ENCODE measurements at places on chromosomes 2 and 18.

DNA sequence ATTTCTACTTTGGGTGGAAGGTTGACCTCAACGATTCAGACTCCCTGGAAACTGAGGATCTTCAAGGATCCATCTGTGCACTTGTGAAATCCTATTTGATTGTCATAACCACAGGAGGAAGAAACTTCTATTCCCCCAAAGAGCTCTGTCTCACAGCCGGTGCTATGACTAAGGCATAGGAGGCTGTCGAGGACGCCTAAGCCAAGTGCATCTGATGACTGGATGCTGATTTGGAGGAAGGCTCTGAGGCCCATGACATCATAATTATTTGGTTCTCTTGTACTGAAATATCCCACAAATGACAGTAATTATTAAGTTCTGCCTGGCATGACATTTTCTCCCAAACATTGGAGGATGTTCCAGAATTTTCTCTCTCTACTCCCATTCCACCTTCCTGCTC lies 13.8 kb upstream of the KCNF1 start:
- DNase-seq = no peak

GRCh38 chr18:2891526-2892431 lies 45.0 kb downstream of the EMILIN2 start:
- DNase-seq = no peak

GRCh38 chr2:72605836-72606442 lies 219.9 kb downstream of the EXOC6B start:
- no peak for DNase-seq

- DNase-seq = no peak
Measured at GRCh38 chr2:31219131-31219969, 2.0 kb upstream of the CAPN14 start.

- DNase-seq = no peak
Measured at GRCh38 chr2:235640926-235641723, 147.3 kb downstream of the AGAP1 start.

GRCh38 chr2:71702971-71703898 lies 249.9 kb downstream of the DYSF start:
- no peak for DNase-seq

- DNase-seq = no peak
Measured at GRCh38 chr2:88180605-88181240, 10.6 kb downstream of the THNSL2 start.

- no peak for DNase-seq
Measured at GRCh38 chr2:111032721-111033429, 87.8 kb upstream of the BCL2L11 start.

DNA sequence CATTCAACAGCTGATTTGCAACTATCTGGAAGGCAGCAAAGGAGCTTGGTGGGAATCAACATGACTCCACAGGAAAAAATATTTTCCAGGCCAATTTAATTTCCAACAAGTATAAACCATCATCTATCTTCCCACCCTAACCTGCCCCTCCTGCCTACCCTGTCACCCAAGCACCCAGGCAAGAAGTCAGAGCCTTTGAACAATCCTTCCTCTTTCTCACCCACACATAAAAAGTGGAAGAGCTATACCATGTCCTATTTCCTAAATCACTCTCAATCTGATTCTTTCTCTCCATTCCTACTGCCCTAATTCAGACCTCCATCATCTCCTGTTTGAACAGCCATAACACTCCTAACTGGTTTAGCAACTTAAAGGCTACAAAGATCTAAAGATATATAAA lies 12.7 kb downstream of the SPIRE1 start:
- DNase-seq = no peak

DNA sequence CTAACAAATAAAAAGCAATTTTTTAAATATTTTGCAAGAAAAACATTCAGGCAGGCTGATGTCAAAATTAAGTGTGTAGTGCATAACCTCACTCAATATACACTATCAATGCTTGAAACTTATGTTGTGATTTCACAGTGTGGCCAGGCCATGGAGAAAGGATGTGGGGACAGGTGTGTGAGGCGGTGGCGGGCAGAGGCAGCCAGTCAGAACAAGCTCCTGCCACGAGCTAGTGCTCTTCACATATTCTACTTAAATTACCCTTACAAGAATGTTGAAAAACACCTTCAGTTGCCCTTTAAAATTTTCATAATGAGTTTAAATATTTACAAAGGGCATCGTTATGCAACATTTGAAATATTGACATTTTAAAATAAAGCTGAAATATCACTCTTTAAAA lies 43.2 kb downstream of the CYB5A start:
- no peak for DNase-seq

- no peak for DNase-seq
Measured at GRCh38 chr18:27685091-27685490, 491.8 kb downstream of the CDH2 start.

GRCh38 chr2:38233231-38233983 lies 143.7 kb downstream of the ATL2 start:
- DNase-seq = no peak

DNA sequence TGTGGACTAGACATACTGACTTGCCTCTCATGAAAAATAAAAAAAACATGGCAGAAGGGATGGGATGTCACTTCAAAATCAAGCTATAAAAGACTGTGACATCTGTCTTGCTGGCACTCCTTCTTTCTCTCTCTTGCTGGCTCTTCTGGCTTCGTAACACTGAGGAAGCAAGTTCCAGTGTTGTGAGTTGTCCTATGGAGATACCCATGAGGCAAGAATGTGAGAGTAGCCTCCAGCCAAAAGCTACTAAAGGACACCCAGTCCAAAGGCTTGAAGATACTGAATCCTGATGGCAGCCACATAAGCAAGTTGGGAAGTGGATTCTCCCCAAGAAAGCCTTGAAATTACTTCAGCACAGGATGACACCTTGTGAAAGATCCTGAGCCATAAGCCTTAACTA lies 376.1 kb upstream of the TMEFF2 start:
- no peak for DNase-seq

- no peak for DNase-seq
Measured at GRCh38 chr2:9110893-9111569, 95.6 kb upstream of the ASAP2 start.

DNA sequence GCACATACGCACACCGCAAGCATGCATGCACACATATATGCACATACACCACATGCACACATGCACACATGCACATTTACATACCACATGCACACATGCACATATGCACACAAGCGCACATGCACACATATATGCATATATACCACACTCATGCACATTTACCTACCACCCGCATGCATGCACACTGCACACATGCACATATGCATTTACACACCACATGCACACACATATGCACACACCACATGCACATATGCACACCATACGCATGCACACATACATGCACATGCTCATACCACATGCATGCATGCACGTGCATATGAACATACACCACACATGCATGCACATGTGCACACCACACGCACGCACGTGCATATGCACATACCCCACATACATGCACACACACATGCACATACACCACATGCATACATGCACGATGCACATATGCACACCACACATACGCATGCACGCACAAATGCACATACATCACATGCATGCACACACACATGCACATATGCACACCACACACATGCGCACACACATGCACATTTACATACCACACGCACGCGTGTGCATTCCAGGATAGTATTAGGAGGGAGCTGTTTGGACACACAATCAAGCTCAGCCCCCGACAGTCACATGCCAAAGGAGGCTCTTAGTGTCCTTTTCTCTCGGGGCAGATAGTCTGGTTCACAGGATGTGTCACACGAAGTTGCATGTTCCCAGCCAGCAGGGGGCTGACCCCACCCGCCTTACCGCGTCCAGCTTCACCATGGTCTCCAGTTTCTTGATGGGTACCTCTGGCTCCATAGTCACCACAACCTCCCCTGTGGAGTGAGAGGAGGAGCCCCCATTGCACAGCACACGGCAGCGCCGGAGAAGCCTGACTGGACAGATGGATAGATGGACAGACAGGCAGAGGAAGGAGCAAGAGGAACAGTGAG lies 5.9 kb downstream of the OTOF start:
- DNase-seq = peak; percentile 40

GRCh38 chr2:232981356-232981755 lies 31.7 kb downstream of the NGEF start:
- no peak for DNase-seq

GRCh38 chr2:147294825-147295392 lies 549.9 kb upstream of the ACVR2A start:
- DNase-seq = no peak

DNA sequence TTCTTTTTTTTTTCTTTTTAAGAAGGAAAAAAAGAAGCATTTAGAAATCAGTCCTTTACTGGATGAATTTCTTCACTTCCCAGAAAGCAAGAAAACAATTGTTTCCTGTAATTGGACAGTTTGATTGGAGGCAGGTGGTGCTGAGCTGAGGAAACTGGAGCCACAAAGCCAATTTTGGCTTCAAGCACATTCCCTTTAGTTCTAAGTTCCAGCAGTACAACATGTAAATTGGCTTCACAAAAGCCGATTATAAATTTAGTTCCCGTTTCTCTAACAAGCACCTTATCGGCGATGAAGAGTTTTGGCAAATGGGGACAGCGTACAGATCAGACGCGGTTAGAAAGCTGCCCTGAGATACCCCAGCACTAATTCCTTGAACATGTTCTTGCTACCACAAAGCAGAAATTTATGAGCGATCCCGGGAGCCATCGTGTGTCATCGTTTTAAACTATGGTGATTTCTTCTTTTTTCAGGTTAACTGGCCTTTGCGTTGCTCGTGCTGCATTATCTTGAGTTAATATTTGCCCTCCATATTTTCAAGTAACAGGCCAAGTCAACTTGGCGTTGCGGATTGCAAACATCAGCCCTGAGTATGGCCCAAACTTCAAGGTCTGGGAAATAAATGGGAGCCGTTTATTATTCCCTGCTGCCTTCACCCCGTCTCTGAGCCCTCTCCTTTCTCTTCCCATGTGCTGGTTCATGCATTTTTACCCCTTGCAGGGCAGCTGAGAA lies 190.4 kb upstream of the ID2 start:
- DNase-seq = no peak

- no peak for DNase-seq
Measured at GRCh38 chr2:223759569-223760430, 77.6 kb downstream of the AP1S3 start.

- DNase-seq = peak; percentile 62
Measured at GRCh38 chr2:46878886-46879285, 36.7 kb downstream of the MCFD2 start.

DNA sequence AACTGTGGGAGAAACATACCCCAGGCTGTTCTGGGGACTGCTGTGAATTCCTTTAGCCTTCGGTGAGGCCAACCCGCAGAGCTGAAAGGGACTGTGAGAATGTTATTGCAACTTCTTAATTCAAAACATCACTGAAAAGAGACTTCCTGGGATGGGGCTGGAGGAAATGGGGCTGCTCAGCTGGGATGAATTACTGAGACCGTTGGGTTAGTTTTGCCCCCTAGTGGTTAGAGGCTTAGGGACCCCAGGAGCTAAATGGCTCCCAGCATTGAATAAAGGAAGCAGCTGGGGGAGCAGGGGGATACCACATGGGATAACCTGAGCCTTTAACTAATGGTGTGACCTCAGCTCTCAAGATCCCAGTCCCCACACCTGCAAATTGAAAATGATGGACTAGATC lies 941.1 kb upstream of the FANCL start:
- peak; percentile 42 for DNase-seq

DNA sequence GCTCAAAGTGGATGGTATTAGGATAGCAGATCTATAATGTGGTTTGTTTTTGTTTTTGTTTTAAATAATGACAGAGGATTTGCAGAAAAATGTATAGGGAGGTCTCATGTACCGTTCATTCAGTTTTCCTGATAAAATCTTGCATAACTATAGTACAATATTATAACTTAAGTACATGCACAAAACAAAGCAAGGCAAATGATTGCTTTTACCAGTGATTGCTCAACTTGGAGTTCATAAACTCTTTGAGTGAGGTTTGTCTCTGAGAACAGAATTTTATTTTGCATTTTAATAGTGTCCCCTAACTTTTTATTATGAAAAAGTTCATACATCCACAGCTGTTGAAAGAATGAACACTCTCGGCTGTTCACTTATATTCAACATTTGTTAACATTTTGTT lies 96.6 kb downstream of the MAP4K4 start:
- DNase-seq = no peak

DNA sequence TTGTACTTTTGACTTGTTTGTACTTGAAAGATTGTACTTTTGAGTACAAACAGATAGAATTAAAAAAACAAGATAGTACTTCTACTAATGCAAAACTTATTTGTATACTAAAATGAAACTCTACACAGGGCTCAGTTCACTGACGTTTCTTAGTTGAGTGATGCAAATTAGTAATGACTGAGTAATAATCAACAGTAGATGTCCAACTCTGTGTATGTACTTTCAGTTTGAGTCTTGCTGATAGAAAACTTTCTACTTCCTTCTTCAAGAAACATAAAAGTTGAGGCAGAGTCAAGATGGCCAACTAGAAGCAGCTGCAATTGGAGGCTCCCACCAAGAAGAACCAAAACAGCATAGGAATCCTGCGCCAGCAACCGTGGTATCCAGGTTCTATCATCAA lies 585.0 kb downstream of the NR4A2 start:
- no peak for DNase-seq

- DNase-seq = no peak
Measured at GRCh38 chr2:105645938-105646773, 98.6 kb upstream of the NCK2 start.

DNA sequence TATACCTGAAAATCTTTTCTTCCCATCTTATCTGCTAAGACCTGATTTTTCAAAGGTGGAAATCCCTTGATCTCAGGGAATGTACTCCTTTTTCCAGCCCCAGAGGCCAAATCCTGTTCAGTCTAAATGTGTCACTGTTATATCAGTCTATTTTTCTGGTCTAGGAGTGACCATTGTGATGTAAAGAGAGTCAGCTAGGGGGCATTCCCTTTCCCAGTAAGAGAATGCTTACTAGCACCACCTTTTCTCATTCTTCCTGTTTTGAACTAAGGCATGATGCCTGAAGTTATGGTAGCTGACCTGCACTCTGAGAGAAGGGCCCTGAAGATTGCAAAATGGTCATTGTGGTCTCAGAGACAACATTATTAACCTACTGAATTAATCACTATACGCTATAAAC lies 124.1 kb upstream of the XIRP2 start:
- no peak for DNase-seq

GRCh38 chr2:162267496-162267895 lies 24.3 kb upstream of the FAP start:
- no peak for DNase-seq

DNA sequence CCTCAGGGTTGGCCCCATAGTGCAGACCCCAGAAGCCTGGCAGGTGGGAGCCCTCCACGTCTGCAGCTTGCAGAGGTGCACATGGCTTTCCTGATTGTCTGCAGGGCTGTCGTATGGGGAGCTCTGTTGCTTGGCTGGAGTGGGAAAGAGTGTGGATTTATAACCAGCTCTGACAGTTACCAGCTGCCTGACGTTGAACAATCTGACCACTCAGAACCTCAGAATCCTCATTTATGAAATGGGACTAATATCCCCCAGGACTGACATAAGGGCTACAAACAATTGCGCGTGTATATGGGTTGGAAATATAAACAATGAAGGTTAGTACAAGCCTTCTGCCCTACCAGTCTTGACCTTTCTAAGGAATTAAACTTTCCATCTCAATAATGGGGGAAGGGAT lies 13.9 kb upstream of the PXDN start:
- DNase-seq = no peak
